ENCODE measurements at places on chromosomes 2 and 18.

DNA sequence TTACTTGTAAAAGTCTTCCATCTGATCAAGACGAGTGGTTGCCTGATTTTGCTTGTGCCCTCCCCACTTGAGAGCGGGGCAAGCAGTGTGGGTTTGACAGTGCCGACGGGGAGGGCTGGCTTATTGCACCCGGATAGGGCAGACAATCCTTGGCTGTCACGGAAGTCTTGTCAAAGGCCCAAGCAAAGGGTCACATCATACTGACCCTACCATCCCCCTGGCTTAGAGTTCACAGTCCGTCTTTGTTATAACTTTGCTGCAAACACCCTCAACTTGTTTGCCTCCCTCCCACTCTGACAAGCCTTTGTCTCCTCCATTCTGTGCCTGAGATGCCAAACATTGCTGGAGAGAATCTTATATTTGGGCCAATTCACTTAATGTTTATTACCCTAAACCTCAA is 165.9 kb upstream of the MSH6 start:
- DNase-seq = no peak

DNA sequence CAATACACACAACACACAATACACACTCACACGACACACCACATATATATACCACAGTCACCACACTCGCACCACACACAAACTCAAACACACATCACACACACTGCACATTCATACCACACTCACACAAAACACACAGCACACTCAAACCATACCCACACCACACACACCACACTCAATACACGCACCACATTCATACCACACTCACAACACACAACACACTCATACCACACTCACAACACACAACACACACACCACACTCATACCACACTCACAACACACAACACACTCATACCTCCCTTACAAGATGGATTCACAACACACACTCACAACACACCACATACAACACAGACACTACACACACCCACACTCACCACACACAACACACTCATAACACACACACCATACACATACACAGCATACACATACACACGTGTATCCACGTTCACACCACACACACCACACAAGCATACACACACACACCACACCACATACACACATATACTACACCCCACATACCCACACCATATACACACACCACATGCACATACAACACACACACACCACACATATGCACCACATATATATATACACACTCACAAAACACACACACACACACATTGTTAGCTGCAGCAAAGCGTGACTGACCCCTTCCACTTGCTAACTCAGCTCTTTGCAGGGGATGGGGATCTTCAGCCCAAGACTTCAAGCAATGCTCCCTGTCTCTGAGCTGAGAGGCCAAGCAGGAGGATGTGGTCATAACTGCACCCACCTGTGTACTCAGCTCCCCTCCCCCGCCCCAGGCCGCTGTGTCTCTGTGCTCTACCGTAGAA is 59.0 kb downstream of the SDC1 start:
- no peak for DNase-seq

GRCh38 chr2:64400105-64400728 is 53.7 kb upstream of the LGALSL start:
- no peak for DNase-seq

- peak; percentile 16 for DNase-seq
These were observed 2.1 kb upstream of the SPIRE1 start for GRCh38 chr18:12659904-12660605.

- DNase-seq = no peak
These were observed 1.2 kb upstream of the ST6GAL2 start for GRCh38 chr2:106886916-106887758.

DNA sequence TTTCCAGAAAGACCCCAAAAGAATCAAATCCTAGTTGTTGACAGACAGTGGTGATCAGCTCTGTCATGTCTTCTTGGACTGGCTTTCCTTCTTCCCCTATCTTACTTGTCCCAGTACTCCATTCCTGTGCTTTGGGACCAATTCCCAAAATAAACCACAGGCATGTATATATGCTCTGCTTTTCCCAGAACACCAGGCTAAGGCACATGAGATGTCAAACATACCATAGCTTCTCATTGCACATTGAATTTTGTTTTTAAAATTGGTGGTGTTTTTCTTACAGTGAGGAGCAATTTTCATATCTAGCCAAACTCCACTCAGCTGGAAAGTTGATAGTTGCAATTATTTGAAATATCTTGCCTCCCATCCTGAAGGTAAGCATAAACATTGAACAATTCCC is 88.9 kb upstream of the RGPD4 start:
- DNase-seq = no peak

GRCh38 chr18:13597068-13597467 is 129.3 kb downstream of the FAM210A start:
- no peak for DNase-seq

- no peak for DNase-seq
These were observed 149.3 kb downstream of the FAM124B start for GRCh38 chr2:224252631-224253030.

DNA sequence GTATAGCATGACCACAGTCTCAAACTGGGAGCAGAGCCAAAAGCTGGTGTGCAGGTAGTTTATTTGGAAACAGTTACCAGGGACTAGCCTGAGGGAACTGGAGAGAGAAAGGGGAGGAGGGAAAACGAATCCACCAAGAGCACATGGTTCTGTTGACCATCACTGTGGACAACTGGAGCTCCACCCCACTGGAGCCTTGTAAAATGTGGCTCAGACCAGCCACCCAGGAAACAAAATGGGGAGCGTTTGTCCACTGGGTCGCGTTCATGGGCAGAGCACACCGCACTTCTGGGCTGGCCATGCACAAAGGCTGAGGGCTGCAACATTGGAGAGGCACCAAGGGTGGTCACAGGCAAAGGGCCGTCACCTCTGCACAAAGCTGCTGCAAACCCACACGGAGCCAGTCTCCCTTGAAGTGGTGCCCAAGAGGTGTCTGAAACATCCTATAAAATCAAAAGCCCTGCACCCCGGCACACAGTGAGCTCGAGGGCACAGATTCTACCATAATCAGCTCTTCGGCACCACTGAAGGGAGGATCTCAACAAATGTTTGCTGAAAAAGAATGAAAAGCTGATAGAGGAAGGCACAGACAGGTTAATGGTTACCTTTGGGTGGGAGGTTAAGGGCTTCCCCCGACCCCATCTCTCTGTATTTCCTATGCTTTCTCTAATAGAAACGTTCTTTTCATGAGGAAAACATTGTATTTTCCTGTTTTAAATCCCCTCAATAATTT is 192.9 kb downstream of the INHBB start:
- DNase-seq = no peak

- peak; percentile 5 for DNase-seq
These were observed 191.0 kb downstream of the GRB14 start for GRCh38 chr2:164430166-164430783.

DNA sequence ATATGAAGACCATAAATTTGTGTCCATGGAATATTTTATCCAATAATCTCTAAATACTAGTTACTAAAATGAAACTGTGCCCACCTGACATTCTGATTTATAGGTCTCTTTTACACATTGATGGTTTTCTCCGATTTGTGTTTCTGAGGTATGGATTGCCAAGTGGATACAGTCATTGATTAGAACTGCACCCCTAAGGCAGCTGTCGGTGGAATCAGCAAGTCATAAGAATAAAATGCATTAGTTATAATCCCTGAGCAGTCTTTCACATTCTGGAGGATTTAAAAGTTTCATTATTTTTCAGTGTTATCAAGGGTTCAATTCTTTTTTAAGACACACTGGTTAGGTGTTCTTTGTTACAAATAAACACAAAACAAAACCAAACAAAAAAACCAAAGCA is 6.0 kb downstream of the CAVIN2 start:
- DNase-seq = no peak

DNA sequence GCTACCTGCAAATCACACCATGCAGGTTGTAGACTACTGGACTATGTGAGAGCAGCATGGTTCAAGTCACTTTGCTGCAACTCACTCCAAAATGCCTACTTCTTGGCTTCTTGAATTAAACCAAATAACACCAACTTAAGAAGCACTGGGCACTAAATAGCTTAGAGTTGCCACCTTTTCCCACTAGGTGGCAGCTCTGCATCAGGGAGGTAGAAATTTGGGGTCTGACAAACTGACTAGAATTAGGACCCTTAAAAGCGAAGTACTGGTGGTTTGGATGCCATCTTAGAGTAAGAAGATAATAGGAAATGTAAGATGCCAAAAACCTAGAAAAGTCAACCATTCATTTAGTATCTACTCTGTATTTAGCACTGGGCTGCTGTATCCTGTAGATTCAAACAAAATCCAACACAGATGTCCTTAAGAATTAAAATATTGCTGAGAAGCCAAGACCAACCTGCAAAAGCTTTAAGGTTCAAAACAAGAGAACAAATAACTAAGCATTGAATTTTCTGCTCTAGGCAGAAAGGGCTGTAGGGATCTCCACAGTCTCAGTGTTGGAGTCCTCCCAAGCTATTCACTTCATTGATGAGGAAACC is 65.5 kb downstream of the CCBE1 start:
- DNase-seq = no peak

GRCh38 chr18:25743646-25744151 is 346.7 kb downstream of the SS18 start:
- DNase-seq = no peak

- no peak for DNase-seq
These were observed 76.1 kb downstream of the RHBDD1 start for GRCh38 chr2:226911932-226912331.

- no peak for DNase-seq
These were observed 110.2 kb upstream of the CDH2 start for GRCh38 chr18:28287146-28287545.

DNA sequence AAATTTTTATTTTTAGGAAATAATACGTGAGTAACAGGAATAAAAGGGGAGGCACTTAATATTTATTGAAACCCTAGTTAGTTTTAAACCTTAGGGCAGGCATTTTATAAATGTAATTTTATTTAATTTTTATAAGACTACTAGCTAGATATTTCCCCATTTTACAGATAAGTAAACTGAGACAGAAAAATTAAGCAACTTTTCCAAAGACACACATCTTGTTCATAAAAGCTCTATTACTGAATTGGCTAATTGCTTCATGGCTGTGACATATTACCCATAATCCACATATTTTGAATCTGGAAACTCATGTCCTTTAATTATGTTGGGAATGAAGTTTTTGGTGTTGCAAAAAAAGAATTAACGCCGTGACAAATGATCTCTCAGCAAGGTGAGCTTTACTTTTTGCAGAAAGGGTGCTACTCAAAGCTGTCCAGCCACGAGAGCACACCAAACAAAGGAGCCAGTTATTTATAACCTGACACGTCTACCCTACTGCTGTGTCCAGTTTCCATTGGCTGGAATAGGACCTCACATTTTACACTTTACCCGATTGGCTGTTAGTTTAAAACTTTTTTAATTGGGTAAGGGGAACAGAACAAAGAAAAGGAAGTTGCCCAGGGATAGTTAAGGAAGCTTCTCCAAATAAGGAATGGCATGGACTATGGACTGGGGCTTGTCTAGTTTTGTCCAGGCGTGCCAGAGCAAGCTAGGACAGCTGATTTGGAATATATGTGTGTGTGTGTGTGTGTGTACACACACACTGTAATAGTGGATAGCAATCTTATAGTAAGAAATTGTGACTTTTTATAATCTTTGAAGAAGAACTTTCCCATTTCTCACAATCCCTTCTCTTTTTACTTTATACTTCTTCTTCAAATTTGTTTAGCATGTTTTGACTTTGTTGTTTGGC is 54.2 kb downstream of the COMMD1 start:
- DNase-seq = no peak

GRCh38 chr2:72579591-72580180 is 246.1 kb downstream of the EXOC6B start:
- DNase-seq = no peak

DNA sequence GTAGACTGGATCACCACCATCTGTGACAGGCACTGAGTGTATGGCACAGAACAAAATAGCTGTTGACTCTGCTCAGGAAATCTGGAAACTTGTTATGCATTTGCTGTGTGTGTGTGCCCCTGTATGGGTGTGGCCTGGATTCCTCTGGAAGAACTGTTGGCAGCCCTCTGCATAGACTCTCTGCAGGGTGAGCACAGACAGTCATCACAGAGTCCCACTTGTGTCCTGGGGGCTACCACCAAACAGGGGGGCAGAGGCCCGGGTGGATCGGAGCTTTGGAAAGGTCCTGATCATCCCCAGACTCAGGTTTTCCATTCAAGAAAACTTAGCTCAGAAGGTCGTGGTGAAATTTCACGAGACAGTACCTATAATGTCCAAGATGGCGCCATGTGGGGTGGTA is 258.6 kb downstream of the SOX11 start:
- DNase-seq = no peak

GRCh38 chr18:49377742-49378141 is 82.7 kb downstream of the DYM start:
- no peak for DNase-seq

- DNase-seq = no peak
These were observed 50.4 kb downstream of the CLIP4 start for GRCh38 chr2:29165362-29166241.

- no peak for DNase-seq
These were observed 690.4 kb upstream of the NRXN1 start for GRCh38 chr2:51722311-51722710.

GRCh38 chr2:218959761-218960308 is 369 bp downstream of the CDK5R2 start:
- DNase-seq = no peak

DNA sequence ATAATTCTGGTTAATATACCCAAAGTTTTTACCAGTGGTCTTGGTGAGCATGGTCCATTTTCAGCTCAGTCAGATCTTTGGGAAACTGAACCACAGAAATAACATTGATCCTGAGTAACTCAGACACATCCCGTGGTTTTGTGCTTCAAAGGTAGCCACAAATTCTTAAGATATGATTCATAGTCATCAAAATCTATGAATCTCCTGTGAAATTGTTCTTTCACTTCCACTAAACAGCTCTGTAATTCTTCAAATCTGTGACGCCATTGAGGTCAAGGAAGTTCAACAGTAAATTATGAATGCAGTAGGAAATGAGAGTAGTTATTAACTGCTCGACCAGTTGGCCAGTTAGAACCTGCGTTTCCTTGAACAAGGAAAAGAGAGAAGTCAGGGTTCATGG is 147.3 kb downstream of the IRS1 start:
- no peak for DNase-seq

- no peak for DNase-seq
These were observed 249.3 kb downstream of the CYP26B1 start for GRCh38 chr2:71898375-71898774.
